GM18507 (cell line): ENCODE measurements at places on chromosomes 4 and X.

DNA sequence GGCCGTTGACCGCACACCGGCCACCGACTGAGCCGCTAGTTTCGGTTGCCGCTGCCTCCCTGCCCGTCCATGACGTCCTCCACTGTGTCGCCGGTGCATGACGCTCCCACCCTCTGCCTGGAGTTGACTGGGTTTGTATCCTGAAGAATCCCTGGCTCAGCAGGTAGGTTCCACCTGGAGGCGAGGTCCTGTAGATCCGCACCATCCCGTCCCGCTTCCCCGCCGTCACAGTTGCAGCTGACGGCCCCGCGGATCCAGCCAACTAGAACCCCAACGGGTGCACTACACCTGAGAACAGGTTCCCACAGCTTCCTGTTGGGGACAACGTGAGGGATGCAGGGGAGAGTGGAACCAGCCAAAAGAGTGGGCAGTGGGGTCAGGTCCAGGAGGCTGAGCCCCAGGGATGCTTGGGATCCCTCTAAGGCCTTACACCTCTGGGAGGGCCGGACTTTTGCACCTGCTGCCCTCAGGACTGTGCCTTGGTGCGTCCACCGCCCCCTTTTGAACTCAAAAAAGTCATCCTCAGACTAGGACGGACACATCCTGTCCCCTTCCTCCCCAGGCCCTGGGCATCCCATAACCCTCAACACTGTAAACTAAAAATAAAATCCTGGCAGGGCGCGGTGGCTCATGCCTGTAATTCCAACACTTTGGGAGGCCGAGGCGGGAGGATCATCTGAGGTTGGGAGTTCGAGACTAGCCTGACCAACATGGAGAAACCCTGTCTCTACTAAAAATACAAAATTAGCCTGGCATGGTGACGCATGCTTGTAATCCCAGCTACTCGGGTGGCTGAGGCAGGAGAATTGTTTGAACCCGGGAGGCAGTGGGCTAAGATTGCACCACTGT, 1.1 kb upstream of the SLBP start:
- DNase-seq, result no peak

GRCh38 chr4:38715050-38715449, 51.1 kb downstream of the KLF3 start:
- DNase-seq, result no peak

- DNase-seq, result no peak
These were observed 187.2 kb downstream of the AR start for GRCh38 chrX:67731061-67731460.

DNA sequence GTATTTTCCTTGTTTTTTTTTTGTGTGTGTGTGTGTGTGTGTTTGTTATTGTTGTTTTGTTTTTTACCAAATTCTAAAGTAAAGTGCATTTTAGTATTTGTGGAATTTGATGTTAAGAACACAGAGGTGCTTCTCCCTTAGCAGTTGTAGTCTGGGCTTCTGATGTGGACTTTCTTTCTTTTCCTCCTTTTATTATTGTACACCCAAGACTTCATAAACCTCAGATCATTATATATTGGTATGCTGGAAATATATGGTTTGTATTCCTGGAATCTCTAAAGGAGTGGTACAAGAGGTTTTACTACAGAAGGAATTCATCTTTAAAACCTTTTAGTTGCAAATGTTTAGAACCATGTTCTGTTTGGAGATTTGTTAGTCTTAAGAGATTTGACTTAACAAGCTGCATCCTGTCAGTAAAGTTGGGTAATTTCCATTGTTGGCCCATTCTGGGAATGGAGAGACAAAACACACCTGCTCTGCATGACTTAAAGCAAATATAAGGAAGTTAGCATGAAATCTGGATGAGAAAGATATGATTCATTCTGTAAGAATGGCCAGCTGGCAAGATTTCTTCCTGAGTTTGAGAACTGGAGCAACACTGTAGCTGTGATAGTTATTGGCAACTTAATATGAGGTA, 64.0 kb downstream of the SMAD1 start:
- DNase-seq, result no peak

GRCh38 chrX:135522878-135523693, 2.6 kb downstream of the INTS6L start:
- DNase-seq, result no peak

GRCh38 chrX:85391878-85392238, 12.4 kb upstream of the POF1B start:
- DNase-seq, result no peak

- DNase-seq, result no peak
These were observed 66.3 kb downstream of the KCNIP4 start for GRCh38 chr4:21882051-21882839.

DNA sequence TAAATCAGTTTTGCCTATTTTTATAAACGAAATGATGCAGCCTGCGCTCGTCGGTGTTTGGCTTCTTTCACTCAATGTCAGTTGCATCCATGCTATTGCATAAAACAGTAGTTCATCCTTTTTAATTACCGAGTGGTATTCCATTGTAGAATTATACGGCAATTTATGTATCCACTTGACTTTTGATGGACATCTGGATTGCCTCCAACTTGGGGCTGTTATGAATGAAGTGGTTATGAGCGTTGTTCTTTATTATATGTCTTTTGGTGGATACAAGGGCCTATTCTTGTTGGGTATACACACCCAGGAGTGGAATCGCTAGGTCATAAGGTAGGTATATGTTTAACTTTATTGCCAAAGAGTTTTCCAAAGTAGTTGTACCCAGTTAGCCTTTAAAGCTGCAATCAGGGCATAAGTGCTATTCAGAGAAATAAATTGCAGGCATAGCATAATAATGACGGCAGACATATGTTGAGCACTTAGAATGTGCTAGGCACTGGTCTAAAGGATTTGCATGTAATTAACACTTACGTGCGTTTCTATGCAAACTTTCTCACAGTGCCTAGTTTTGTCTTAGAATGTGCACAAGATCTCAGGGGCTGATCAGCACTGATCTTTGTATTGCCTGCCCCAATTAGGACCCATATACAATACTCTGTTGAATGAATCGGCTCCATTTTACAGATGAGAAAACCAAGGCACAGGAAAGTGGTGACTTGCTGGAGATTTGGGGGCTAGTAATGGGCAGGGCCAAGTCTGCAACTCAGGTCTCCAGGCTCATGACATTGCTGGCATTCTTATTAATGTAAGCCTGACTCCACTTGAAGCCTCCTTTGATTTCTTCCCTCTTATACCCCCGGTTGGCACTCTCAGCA, 407.0 kb downstream of the BCOR start:
- no peak for DNase-seq

GRCh38 chr4:176762661-176763308, 29.9 kb downstream of the VEGFC start:
- DNase-seq, result no peak

DNA sequence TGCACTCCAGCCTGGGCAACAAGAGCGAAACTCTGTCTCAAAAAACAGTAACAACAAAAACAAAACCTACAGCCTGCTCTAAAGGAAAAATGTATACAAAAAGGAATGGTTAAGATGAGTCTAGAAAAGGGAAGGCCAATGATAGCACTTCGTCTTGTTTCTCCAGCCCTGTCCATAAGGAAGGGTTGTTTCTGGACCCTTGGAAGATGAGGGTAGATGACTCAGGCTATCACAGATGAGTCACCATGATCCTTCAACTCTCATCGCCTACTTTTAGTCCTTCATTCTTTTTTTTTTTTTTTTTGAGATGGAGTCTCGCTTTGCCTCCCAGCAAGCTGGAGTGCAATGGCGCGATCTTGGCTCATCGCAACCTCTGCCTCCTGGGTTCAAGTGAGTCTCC, 8.8 kb downstream of the PLA2G12A start:
- DNase-seq, result no peak

DNA sequence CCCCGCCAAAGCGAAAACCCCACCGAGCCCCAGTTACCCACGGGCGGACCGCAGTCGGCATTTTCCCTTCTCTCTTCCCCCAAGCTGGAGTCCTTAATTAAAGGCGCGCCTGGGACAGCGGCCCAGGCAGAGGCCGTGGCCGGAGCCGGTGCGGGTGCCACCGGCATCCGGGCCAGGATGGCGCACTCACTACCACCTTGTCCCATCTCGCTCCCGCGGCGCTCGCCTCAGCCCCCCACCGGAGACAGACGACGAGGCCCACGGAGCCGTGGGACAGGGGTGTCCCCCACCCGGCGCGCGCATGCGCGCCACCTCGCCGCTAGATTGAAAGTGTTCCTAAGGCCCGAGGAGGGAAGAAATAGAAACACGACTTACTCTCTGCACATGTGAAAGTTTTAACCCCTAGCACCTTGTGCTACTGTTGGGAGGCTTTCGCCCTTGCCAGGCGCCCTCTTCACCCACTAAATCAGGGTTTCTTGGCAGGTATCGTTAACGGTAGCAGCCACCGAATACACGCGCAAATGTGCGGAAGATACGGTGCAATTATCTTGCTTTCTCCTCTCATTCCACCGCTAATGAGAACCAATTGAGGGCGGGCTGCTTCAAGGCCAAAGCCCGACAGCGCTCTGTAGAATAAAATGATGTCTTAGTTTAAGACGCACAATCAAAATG, 64.3 kb upstream of the CCDC160 start:
- DNase-seq, result no peak

GRCh38 chr4:119025420-119025819, 110.2 kb upstream of the MYOZ2 start:
- no peak for DNase-seq
